Stimulated activated CD4-positive, alpha-beta T cell treated with anti-CD3 and anti-CD28 coated beads, Interleukin-1b, Interleukin-23, amount 100 ng/mL, for 24 hours (primary cell): ENCODE measurements at places on chromosomes 11 and 22.

GRCh38 chr22:50656122-50657070 lies 16.2 kb upstream of the SHANK3 start:
- no peak for DNase-seq

GRCh38 chr11:3835751-3836150 lies 5.0 kb downstream of the RHOG start:
- DNase-seq, result no peak

DNA sequence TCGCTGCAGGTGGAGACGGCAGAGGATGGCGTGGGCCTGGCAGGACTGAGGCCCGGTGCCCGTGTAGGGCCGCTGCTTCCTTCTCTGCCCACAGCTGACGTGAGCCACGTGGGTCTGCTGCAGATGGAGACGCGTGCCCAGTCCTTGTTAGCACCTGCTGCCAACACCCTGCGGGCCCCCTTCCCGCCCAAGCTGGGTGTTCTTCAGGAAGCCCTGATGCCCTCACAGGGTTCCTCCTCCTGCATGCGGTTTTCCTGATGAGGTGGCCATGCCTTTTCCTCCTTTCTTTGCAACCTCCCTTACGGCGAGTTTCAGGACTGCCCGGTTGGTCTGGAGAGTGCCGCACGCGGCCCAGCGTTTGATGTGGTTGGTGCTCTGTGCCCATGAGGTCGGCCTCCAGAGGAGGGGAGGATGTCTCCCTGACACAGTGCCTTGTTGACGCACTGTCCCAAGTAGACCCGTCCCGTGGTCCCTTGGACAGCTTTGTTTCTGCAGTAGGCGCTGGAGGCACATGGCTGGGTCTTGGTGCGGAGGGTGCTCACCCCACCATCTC lies 44.7 kb downstream of the AP2A2 start:
- DNase-seq, result no peak

DNA sequence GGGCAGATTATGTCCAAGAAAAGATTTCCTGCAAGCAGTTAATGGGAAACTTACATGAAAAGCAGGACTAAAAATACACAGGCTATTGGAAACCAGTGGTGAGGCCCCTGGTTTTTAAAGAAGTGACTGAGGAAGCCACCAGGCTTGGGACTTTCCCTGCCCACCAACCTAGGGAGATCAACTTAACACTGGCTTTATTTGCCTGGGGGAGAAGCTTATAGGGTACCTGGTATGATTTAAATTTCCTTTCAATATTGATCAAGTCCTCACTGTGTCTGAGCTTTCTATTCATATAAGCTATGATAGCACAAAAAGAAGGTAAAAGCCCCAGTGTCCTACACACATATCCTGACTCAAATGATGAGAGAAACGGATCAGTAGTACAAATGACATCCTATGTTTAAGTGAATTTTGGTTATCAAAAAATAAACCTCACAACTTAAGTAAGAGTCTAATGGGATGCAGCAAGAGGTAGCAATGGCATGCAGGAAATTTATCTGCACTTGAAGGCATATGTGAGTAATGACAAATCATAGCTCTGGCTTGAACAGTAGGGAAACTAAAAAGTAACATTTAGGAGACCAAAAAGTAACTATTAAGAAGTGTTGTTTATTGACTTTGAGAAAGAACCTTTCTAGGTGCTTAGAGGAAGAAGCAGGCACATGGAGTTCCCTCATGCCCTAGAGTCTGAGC lies 85.3 kb downstream of the GAB2 start:
- no peak for DNase-seq

DNA sequence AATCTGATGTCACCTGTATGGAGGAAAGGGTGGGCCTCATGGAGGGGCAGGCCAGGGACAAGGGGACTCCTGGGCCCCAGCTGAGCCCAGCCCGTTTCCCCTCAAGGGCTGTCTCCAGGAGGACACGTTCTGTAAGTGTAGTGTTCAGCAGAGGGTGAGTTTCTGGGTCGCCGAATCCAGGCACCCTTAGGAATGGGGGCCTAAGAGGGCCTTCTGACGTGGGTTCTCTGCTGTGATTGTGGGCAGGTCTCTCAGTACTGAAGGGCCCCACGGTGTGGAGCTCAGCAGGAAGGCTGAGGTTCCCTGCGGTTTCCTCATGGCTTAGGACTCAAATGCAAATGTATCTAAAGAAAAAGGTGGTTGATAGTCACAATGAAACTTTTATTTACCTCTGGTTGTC lies 6.5 kb downstream of the PTDSS2 start:
- no peak for DNase-seq

- DNase-seq, result no peak
Observed at GRCh38 chr11:7537265-7537664, 23.5 kb downstream of the PPFIBP2 start.

GRCh38 chr11:80898910-80899309 lies 1458.1 kb upstream of the TENM4 start:
- no peak for DNase-seq

DNA sequence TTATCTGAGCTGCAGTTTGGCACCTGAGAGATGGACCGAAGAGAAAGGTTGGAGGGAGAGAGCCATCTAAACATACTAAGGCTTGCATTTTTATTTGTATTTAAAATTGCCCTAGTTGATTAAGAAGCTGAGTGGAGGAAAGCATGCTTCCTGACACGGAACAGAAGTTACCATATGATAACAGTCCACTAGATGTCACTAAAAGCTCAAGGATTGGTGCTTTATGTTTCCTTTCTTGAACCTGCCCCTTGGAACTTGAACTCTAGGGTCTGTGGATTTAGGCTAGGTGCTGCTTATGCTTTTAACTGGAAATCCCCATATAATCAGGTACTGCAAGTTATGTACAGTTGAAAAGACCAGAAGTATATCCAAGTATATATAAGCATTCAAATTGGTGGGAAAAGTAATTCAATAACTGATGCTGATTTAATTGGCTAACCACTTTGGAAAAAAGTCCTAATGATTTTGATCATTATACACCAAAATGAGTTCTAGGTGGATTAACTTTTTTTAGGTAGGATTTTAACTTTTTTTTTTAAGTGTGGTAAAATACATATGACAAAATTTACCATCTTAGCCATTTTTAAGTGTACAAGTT lies 9.5 kb downstream of the RBMXL2 start:
- DNase-seq, result no peak

DNA sequence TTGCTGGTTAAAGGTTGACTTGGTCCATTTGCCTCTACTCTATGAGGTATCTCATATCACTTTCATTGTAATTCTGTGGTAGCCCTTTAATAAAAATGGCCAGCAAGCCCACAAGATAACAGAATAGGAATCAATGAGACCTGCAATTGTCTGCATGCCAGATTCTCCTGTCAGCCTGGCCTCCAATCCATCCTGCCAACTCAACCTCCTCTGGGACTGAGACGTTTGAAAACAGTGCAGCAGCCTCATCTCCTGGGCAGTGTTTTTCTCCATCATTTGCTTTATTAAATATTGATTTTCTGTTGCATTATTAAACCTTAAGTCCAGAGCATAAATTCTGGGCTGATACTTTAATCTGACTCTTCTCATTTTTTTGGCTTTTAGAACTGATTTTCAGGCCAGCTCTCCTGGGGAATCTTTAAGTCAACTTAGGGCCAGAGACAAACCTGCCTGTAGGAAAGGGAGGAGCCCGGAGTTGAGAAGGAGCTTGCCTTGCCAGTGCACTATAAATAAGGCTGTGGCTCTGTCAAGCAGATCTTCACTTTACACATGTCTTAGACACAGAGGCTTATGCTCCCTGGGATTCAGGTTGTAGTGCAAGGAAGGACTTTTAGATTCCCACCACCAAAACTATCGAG lies 798.0 kb downstream of the NTM start:
- no peak for DNase-seq

- DNase-seq, result no peak
Observed at GRCh38 chr11:100672498-100673033, 14.5 kb upstream of the ARHGAP42 start.

DNA sequence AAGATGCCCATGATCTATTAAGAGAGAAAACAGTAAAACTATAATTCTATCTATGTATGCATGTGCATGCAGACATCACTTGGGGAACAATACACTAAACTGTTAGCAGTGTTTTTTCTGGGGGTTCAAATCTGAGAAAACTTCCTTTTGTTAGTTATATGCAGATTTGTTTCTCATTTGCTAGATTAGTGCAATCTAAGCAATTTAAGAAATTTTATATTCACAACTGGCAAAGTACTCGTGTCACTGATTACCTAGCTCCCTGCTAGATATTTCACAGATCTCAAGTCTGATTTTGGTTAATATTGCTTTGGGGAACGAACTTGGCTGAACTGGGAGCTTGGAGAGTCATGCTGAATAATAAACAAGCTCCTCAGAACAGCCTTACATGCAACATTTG lies 14.9 kb upstream of the OSBP start:
- no peak for DNase-seq

GRCh38 chr11:104291646-104292045 lies 127.7 kb upstream of the PDGFD start:
- no peak for DNase-seq

GRCh38 chr11:2270322-2271076 lies at the start of gene ASCL2:
Gene ASCL2 (minus strand): TSS chr11:2270588. CDS start chr11:2270332, 256 bp downstream.
- no peak for DNase-seq

GRCh38 chr11:45933131-45933831 lies 10.8 kb downstream of the LARGE2 start:
- DNase-seq, result no peak

- DNase-seq, result peak; percentile 83
Observed at GRCh38 chr11:2268729-2269600, 1.4 kb downstream of the ASCL2 start.

DNA sequence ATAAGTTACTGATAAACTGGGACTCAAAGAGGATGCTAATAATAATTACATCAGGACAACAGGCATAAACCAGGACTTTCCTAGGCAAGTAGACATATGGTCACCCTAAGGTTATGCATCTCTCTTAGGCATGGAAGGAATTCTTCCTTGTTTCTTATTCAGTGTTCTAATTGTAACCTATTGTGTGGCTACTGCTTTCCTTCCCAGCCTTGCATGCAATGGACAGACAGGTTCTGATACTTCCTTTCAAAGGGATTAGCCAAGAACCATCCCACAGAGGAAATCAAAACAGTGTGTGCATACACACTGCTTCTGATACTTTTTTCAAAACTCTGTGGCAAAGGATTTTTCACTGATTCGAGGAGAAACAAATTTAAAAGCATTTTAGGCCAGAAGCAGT lies 48.3 kb downstream of the RRAS2 start:
- no peak for DNase-seq

- DNase-seq, result no peak
Observed at GRCh38 chr11:26878959-26879581, 114.8 kb upstream of the FIBIN start.

DNA sequence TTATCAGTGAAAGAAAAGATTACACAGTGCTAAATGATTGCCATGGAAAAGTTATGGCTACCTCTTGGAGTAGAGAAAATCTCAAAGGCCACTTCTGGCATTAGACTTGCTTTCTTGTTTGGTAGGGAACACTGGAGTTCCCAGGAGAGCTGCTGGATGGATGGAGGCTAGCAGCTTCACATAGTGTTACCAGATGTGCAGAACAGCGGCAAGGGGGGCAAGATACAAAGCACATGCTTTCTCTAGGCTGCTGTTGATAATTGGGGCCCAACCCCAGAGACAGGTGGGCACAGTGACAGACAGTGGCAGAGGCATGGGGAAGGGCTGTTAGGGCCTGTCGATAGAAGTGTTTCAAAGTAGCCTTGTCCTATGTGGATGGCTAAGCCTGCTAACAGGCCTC lies 94.9 kb downstream of the DBX1 start:
- DNase-seq, result no peak

- no peak for DNase-seq
Observed at GRCh38 chr22:49884075-49884474, 30.4 kb downstream of the ZBED4 start.

DNA sequence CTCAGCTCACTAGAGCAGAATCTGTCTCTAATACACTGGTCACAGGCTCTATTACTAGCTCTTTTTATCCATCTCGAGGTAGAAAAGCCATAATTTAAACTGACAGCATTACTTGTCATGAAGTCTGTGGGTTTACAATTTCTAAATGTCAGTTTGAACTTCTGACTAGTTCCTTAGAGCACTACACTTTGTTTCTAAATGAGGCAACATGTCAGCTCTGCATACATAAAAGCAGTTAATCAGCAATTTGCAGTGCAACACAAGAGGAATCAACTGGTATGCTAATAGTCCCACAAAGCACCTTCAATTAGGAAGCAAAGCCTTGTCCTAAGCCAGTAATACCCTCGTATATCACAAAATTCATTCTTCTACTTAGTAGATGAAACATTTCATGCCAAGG lies 321.3 kb downstream of the TTC28 start:
- DNase-seq, result no peak

GRCh38 chr11:69515271-69516245 lies 34.1 kb downstream of the LINC01488 start:
- DNase-seq, result no peak

DNA sequence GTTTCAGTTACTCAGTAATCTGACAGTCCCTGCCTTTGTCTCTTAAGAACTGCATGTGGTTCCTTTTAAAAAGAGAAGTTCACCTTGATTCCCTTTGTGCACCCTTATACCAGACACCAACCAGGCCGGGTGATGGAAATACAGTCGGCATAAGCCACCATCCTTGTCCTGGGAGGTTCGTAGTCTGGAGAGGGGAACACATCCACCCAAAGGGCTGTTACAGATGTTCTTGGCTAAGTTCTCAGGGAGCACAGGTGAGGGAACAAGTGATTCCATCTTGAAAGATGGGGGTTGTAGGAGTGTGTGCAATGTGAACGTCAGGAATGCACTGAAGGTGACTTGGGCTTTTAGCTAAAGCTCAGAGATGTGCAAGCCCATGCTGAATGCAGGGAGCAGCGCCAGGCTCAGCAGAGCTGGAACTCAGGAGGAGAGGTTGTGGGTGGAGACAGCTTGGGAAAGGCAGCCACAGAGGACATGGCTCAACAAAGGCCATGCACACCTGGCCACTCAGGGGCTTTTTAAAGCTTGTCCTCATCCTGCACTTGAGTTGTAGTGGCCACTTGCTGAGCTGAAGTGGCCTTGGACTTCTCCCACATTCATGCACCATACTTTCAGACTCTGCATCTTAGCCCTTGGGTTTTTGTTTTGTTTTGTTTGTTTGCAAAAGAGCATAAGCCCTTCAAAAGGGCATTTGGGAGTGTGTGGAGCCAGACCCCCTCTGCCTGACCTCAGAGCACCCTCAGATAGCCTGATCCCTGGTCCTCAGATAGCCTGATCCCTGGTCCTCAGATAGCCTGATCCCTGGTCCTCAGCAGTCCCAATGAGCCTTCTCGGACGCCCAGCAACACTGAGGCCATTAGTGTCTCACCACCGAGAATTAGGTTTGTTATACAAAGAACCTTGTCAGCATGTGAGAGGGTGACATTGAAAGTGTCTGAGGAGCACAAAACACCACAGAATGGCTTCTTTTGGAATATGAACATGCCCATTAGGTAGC lies 12.7 kb upstream of the TMA7B start:
- DNase-seq, result no peak

DNA sequence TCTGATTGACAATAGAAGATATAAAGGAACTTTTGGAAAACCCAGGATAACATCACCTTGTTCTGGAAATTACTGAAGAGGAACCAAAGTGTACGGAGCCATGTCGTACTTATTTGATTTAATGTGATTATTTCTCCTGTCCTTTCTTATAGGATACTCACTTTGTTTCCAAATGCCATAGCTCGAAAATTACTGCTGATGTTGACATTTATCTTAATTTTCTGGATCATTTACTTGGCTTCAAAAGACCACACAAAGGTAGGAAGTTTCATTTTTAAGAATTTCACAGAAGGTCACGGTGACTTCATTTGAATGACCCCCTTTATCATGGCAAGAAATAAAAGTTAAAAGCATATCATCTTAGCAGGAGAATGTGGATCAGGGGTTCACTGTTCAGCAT lies 1.2 kb downstream of the NXPE2 start:
- DNase-seq, result no peak

GRCh38 chr11:61505106-61505505 lies 3.4 kb upstream of the LRRC10B start:
- DNase-seq, result no peak

GRCh38 chr22:33438273-33438672 lies 380.1 kb upstream of the SYN3 start:
- DNase-seq, result no peak
